ENCODE measurements at places on chromosomes 16 and 17.

DNA sequence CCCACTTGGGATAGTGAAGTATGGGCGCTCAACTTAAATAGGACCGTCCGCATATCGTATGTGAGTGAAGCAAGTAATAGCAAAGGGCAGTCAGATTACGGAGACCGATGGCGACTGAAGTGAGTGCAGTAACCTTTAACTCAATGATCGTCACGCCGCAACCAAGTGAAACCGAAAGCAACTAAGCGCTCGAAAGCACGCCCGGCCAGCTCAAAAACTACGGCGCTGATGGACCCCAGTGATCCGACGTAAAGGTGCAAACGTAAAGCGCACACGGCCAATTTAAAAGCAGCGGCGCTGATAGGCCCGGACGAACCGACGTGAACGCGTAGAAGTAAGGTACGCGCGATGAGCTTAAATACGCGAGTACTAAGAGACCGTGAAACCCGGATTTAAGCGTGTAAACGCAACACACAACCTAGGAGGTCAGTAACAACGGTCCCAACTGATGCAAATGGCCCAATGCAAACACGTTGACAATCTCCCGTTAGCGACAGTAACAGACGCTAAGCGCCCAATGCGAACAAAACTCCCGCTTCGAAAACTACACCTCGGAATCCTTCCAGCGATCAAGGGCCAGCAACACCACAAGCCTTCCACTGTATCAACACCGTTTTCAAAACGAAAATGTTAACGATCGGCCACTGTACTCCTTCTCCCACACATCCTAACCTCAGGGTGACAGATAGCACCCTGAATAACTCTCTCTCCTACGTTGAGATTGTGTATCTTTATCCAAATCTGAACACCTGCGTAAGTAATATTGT lies 37.9 kb upstream of the ARL4D start:
- peak; percentile 84 for DNase-seq

GRCh38 chr17:78716814-78717393 lies 65.2 kb downstream of the CYTH1 start:
- DNase-seq, result peak; percentile 2

- DNase-seq, result no peak
These were observed 33.5 kb downstream of the BANP start for GRCh38 chr16:87984632-87985267.

- DNase-seq, result no peak
These were observed 52.5 kb downstream of the LITAF start for GRCh38 chr16:11534262-11534661.

GRCh38 chr17:67863624-67864247 lies 38.4 kb downstream of the BPTF start:
- peak; percentile 45 for DNase-seq

DNA sequence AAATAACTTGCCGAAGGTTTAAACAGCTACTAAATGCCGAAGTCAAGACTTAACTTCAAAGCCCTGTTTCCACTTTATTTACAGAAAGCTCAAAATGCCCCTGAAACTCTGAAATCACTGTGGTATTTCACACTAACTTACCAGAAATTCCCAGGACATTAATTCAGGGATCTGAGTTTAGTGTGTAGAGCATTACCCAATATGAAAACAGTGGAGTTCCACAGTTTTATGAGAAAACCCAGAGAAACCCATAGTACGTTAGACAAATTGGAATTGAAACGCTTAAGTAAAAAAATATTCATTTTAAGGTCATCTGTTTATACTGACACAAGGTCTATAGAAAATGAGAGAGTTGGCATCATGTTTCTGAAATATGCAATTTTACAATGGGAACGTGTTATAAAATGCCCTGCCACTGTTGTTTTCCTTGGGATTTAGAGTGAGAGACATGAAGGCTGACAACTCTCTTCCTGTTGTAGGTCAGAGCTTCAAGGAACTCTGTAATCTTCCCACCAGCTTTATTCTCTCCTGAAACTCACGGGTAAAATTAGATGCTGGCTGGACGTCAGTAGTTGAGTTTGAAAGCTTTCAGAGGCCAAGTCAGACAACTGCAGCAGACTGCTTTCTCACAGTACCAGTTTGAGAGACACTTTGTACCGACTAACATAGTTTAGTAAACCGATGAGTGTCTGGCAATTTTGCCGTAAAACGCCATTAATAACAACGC lies 139.4 kb upstream of the TBX2 start:
- no peak for DNase-seq

- DNase-seq, result peak; percentile 88
These were observed 63.1 kb downstream of the MYO18A start for GRCh38 chr17:29116804-29117753.

GRCh38 chr16:14028202-14028601 lies 42.9 kb upstream of the MRTFB start:
- no peak for DNase-seq

Measured in GM13976 (cell line).